CD4-positive, alpha-beta T cell treated with Interleukin-4 for 4 hours (primary cell): ENCODE measurements at places on chromosomes 12 and 14.
A peak's percentile ranks its signal among the peaks of the same experiment; 100 is the strongest.

GRCh38 chr12:125634813-125635212, 569.6 kb downstream of the AACS start:
- DNase-seq: no peak

DNA sequence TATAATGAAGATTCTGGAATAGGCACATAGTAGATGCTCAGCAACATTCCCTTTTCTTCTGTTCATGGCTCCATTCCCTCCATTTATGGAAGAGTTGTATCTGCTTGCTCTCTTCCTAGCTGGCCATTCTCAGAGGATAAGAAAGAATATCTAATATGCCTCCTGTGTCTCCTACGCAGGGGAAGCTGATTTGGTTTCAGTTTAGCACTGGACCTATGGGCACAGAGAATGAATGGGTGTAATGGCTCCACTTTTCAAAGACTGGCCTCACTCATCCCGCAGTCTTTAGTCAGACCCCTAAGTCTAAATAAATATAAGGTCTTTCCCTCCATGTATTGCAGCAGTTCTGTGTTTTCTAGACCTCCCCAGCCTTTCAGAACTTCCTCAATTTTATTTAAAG, 2.0 kb downstream of the PKP2 start:
- DNase-seq: no peak

GRCh38 chr14:21109377-21110138, 8.7 kb downstream of the TMEM253 start:
- no peak for DNase-seq

- no peak for DNase-seq
These were observed 79.3 kb downstream of the NTF3 start for GRCh38 chr12:5511256-5511643.

DNA sequence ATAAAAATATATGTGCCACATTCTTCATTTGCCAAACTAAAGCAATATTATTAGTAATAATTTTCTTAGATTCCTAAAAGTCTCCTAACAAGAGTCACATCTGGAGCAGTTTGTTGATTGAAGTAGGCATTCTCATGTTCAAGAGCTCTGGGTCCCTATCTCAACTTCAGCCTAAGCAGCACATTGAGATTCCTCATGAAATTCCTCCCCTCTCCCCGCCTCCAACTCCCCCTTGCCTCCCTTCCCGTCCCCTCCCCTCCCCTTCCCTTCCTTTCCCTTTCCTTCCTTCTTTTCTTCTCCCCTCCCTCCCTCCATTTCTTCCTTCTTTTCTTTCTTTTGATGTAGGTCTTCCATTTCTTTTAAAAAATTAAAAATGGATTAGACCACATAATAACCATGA, 48.7 kb upstream of the NAV3 start:
- DNase-seq: no peak

- no peak for DNase-seq
These were observed 2.0 kb upstream of the CPNE6 start for GRCh38 chr14:24069411-24069735.

GRCh38 chr14:50303744-50304471, 8.1 kb downstream of the L2HGDH start:
- DNase-seq: no peak

DNA sequence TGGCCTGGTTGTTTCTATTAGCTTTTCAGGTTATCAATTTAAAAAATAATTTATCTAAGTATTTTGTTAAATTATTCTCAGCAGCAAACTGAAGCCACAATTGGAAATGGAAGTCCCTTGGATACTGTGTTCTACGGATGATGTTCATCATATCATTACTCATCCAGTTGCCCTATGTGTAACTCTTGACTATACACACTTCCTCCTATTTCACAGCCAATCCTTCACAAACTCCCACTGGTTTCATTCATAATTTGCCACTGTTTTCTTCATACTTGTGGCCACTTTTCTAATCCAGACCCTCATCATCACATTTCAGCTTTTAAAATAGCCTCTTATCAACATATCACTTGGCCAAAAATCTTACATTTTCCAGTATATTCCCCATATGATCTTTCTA, 84.0 kb downstream of the CATSPERB start:
- no peak for DNase-seq

DNA sequence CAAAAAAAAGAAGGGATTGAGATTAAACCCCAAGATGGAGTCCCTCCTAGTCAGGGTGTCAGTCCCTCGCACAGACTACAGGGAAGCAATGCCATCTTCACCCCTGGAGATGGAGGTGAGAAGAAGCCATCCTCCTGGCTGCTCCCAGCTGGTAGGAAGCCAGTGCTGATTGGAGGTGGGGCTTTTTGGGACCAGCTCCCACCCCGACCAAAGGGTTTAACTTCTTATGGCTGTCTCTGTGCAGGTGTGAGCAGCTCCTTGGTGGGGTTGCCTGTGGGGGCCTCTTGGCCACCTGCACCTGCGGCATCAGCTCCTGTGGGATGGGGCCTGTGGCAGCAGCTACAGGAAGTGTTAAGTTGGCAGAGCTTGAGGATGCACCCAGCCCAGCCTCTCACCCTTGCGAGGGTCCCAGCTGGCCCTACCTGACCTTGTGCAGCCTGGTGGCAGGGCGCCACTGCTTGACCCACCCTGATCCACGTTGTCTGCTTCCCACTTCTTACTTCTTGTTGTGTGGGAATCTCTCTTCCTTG, 3.8 kb upstream of the KRT86 start:
- no peak for DNase-seq

DNA sequence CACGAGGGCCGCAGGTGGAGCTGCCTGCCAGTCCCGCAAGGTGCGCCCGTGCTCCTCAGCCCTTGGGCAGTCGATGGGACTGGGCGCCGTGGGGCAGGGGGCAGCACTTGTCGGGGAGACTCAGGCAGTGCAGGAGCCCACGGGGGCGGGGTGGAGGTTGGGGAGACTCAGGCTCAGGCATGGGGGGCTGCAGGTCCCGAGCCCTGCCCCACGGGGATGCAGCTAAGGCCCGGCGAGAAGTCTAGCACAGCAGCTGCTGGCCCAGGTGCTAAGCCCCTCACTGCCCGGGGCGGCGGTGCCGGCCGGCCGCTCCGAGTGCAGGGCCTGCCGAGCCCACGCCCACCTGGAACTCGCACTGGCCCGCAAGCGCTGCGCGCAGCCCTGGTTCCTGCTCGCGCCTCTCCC, 39.2 kb upstream of the P2RX7 start:
- no peak for DNase-seq

GRCh38 chr12:72677846-72678245, 405.7 kb downstream of the TRHDE start:
- DNase-seq: no peak

DNA sequence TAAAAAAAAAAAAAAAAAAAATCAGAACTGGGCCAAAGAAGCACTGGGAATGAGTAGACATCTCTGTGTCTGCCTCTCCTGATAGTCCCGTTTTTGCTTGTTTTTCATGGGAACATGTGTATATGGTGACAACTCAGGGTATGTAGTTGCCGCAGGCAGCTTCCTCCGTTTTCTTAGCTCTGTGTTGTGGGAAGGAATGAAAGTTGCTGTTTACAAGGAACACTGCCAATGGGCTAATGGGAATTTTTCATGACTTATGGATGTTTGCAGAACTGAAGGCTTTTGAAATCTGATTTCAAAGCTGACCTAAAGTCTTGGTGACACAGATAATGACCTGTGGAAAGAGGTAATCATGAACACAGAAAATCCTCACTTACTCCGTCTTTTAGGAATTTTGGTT, 146.4 kb upstream of the BTG1 start:
- DNase-seq: no peak

DNA sequence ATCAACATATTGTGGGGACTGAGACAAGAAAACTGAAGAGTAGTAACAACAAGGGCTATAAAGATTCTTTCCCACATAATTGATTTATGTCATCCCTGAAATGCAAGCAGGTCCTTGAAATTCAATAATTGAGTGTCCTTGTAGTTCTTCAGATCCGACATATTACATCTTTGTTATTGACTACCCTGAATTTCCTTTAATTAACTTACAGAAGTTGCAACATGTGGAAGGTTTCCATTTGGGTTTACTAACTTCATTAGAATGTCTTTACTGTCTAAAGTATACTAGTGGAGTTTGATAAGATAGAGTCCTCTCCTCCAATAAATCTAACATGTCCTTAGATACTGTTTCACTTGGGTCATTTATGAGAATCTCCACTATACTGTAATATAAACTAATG, 951.8 kb downstream of the SLC6A15 start:
- no peak for DNase-seq

DNA sequence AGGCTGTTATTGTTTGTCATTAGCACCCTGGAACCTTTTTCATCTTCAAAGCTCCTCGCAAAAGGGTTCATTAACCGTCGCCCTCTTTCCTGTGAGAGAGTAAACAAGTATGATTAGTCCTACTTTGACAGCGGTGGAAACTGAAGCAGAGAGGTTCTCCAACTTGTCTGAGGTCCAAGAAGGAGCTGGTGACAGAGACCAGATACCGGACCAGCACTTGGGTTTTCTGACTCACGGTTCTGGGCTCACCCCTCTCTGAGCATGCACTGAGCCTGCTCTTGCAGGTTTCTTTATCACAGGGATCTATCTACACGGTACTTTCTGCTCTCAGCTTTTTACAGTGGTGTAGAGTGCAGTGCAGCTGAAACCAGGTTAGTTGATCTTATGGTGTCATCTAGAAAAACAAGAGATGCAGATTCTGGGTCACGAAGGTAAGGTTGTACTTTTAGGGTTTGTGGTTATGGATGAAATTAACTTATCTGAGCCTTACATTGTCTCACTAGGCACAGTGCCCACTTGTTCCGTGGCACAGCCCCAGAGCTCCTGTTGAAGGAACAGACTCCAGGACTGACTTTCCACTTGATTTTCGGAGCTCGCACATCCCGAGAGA, 62.1 kb downstream of the PPP2R5C start:
- peak; percentile 94 for DNase-seq

- DNase-seq: no peak
These were observed 83.8 kb downstream of the SRGAP1 start for GRCh38 chr12:63928305-63928704.

GRCh38 chr12:54259194-54260011, 20.5 kb downstream of the CBX5 start:
- peak; percentile 24 for DNase-seq

- peak; percentile 24 for DNase-seq
These were observed 3.4 kb downstream of the CYP46A1 start for GRCh38 chr14:99687284-99688209.

DNA sequence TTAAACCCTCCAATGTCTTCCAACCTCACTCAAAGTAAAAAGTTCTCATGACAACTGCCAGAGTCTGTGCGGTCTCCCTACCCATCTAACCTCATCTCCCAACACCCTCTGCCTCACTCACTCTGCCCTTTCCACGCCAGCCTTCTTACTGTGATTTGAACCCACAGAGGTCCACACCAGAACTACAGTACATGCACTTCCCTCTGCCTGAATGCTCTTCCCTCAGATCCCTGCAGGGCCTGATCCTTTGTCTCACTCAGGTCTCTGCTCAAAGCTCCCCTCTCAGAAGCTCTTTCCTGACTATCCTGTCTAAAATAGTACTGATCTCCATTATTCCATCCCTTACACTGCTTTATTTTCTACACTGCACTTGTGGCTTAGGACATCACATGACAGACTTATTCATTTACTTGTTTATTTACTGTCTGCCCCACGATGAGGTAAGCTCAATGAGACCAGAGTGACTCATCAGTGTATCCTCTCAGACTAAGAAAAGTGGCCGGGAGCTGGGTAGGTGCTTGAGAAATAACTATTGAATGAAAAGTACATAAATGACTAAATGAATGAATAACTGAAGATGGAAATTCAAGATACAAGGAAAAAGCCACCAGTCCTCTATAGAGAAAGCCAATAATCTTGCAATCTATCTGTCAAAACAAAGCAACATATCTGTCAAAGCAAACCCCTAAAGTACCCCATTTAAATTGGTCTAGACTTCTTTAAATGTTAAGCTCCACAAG, 17.1 kb downstream of the POMT2 start:
- peak; percentile 39 for DNase-seq

GRCh38 chr12:31408763-31409162, 82.8 kb upstream of the SINHCAF start:
- DNase-seq: no peak

DNA sequence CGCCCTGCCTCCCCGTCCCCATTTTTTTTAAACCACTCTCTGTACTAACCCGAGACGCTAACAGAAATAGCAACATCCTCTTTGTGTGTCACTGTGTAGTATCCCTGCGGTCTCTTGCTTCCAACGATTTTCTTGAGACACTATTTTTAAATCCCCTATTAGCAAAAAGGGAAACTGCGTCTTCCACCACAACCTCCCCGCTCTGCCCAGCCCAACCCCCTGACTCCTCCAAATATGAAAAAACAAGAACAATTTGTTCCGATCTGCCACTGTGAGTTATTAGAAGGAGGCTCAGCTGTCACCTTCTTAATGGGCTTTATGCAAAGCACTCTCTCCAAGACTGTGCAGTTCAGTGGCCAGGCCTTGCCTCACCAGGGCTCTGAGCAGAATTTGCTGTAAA, 76.3 kb downstream of the MAP1LC3B2 start:
- DNase-seq: no peak
